B cell (primary cell): ENCODE measurements at places on chromosomes 12 and 14. TPM values are rescaled to one million over a fixed set of nuclear protein-coding genes. Genes with fewer than 3 reads are reported as not detected.
A peak's percentile ranks its signal among the peaks of the same experiment; 100 is the strongest.

DNA sequence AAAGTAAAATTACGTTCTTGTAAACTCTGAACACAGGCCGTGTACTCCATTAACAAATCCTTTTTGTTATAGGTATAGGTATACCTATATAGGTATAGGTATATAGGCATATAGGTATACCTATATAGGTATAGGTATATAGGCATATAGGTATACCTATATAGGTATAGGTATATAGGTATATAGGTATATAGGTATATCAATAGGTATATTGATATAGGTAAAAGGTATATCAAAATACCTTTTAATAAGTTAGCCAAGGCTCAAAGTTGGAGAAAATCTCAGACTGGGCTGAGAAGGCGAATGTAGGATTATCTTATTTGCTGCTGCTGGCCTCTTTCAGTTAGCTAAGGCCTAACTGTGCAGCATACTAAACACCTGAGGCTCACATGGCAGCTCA, 3.4 kb downstream of the SCFD1 start:
- DNase-seq = no peak

- peak; percentile 42 for DNase-seq
Measured at GRCh38 chr12:85057370-85057963, 21.3 kb downstream of the LRRIQ1 start.

- DNase-seq = no peak
Measured at GRCh38 chr12:127262615-127263014, 1004.4 kb upstream of the TMEM132C start.

- DNase-seq = peak; percentile 74
Measured at GRCh38 chr12:68012712-68013111, 23.5 kb downstream of the IFNG-AS1 start.

DNA sequence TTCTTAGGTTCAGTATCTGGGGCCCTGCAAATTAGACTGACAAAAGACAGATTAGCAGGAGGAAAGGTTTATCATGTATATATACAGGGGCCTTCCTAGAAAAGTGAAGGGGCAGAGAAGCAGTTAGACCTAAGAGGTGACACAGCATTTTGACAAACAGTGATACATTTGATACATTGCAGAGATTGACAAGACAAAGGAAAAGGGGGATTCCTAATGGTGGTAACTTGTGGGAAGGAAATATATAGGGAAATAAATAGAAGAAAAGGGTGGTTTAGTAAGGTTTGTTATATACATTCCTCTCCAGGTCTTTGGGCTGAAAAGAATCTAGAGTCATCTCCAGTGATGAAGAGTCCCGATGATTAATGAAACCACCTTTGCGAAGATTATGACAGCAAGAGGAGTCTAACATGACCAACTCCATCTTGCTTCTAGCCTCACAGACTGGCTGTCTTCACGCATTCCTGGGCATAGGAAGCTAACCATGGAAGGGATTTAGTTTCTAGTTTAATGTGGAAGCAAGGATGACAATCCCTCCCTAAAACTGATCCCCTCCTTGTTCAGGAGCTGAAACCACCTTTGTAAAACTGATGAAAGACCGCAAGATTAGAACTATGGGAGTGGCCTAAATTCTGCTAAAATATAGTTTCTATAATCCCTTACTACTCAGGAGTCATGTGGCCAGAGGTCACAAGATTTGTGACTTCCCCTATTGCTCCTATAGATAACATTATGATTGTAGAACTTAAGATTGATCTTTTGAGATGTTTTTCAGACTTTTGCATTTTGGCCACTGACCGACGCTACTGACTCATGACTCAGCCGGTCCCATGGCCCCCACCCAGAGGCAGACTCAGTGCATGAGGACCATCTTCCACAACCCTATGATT, 31.1 kb upstream of the CPM start:
- DNase-seq = no peak

DNA sequence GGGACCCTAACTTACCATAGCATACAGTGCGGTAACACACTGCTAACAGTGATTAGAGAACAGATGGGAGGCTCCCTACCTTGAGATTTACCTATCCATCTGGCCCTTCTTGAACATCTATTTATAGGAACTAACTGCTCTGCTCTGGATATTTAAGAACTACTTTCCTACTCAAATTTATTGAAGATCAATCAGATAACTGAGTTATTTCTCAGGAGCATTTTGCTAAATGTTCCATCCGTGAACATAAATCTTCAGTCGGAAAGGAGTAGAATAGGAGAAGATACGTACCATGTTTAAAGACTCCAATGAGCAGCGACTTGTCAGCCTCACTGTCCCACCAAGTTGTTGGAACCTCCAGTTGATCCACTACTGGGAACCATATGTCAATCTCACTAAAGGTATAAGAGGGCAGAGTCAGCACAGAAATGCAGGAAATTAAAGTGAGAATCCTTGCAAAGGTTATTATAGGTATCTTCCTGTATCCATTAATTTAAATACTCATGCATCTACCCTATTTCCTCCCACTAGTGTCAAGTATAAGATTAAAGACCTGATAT, 15.6 kb upstream of the SUPT16H start:
- DNase-seq = no peak

DNA sequence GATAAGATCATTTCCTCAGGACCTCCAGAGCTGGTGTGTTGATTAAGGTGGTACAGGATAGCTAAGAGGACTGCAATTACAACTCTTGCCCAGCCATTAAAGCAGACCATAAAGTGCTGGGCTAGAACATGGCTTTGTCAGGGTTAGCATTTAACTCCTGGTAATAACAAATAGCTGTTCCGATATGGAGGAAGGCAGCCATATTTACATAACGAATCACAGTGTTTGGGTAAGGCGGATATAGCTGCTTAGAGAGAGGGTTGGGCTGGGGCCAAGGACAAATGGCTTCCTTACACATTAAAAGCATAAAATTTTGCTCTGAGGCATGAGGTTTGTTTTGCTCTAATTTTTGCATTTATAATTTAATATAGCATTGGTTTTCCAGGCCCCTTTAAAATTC, 297.7 kb upstream of the DDHD1 start:
- DNase-seq = no peak

- no peak for DNase-seq
Measured at GRCh38 chr14:90677484-90678050, 138.7 kb downstream of the TTC7B start.

- no peak for DNase-seq
Measured at GRCh38 chr12:57229046-57229633, 371 bp upstream of the SHMT2 start.

- DNase-seq = peak; percentile 73
Measured at GRCh38 chr12:105109465-105110212, 2.1 kb downstream of the WASHC4 start.

Gene PRH2
- not detected in 2 replicates for total RNA-seq

- no peak for DNase-seq
Measured at GRCh38 chr14:31380106-31380505, 40.2 kb downstream of the HEATR5A start.

DNA sequence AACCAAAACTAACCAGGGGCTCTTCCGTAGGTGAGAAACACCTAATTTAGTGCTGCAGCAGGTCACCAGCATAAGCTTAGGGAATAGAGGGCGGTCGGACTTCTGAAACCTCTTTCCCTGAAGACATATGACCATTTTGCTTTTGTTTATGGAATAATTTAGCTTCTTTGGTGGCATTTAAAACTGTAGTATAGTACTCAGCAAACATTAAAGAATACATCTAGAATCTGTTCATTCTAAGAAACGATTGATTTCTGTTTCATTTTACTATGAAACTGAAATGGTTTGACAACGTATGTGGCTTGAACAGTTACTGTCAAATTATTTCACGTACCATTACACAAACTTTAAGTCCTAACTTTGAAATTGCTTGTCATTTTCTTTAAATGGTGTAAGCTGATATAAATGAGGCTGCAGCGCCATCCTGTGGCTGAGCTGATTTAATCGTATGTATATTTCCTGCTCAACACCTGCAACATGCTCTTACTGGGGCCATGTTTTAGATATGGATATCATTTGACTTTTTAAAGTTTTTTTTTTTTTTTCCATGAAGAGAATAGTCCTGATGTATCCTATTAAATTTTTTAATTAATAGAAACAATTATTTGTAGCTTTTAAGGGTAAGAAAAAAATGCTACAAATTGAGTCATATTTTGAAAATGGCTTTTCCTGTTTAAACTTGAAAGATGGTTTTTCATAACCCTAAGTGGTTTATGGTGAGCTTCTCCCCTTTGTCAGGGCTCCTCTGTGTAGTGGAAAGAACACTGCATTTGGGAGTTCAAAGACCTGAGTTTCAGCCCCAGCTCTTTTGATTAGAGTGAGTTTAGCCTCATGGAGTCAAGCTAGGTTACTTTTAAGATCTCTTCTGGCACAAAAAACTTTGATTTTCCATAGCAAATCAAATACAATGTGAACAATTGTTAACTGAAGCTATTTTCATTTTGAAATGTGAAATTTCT, 27.4 kb downstream of the CFAP54 start:
- peak; percentile 87 for DNase-seq

- DNase-seq = no peak
Measured at GRCh38 chr14:80047761-80048160, 163.5 kb downstream of the DIO2 start.

Gene GSC
- total RNA-seq = not detected in 2 replicates

DNA sequence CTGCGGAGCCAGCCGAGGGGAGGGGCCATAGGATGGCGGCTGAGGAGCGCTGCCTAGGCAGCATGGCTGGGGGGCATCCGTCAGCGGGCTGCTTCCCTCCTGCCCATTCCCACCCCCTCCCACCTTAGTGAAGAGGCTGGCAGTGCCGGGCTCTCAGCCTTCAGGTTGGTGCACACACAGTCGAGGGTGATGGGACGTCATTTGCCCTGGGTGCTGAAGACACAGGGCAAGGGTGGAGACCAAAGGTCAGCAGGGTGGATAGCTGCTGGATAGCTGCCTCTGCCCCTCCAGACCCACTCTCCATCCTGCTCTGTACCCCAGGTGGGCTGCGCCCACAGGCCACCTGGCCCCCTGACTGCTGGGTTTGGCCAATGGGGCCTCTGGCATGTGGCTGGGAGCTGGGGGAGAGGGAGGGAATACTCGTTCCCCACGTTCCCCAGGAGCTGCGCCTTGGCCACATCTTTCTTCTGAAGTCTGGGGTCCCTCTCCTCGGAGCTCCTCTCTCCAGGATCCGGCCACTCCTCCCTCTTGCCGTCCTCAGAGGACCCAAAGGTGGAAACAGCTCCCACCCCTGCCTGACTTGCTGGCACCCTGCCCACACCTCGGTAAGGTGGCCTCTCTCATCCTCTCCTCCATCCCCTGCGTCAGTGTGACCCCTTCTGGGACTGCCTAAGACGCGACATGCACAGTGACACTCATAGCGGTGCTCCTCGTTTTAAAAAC, 11.2 kb upstream of the CDC42BPB start:
- no peak for DNase-seq

GRCh38 chr12:47417955-47418354, 287.9 kb downstream of the RPAP3 start:
- DNase-seq = no peak
